M059J (cell line): ENCODE measurements at places on chromosomes 7 and 10. TPM values are rescaled to one million over a fixed set of nuclear protein-coding genes. Genes with fewer than 3 reads are reported as not detected.

GRCh38 chr7:77244222-77244934 lies 44.8 kb upstream of the FGL2 start:
- DNase-seq: peak; percentile 40

DNA sequence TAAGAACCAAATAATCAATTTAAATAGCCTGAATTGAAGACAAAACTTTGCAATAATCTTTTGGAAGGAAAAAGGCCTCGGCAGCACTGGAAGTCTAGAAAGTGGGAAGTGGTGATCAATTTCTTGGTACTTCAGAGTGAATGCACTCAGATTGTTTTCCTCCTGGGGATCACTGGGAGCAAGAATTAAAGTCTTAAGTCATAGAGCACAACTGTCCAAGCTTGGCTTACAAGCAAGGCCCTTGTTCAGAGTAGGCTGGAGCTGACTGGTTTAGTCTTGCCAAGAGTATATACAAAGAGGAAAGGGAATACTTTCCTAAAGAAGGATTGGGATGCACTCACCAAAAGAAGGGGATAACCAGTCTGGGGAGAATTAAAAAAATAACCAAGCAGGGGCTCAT lies 637.1 kb downstream of the CCSER2 start:
- no peak for DNase-seq

DNA sequence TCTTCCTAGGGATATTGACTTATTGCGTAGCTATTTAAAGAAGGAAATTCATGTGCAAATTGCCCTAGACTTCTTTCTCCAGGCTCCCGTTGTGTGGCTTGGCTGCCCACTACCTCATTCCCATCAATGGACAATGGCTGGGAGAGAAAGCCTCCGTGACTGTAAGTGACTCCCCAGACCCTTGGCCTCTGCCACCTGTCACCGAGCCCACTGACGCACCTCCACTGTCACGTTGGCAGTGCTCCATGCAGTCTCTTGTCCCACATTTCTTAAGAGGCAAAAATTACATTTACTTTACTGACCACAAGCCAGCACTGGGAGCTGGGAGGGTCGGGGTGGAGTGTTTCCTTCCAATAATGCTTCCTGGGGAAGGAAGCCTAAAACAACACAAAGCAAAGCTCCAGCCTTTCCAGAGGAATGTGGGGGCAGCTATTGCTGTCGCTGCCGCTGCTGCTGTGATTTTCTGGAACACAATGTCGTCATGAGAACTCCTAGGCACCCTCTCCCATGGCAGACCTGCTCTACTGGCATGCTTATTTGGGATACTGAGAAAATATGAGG lies 89.7 kb upstream of the STEAP1B start:
- peak; percentile 84 for DNase-seq

The CLDN15 gene
- total RNA-seq: 1.7 and 3.2 TPM in 2 replicates

The CDH23 gene
- total RNA-seq: not detected in 2 replicates

The CYTH3 gene
- 15.0 and 29.6 TPM in 2 replicates for total RNA-seq

The PRKAR2B gene
- 7.0 and 7.7 TPM in 2 replicates for total RNA-seq

The GSTO1 gene
- 179 and 214 TPM in 2 replicates for total RNA-seq
